ENCODE measurements at places on chromosomes 6 and 20.
A peak's percentile ranks its signal among the peaks of the same experiment; 100 is the strongest.

DNA sequence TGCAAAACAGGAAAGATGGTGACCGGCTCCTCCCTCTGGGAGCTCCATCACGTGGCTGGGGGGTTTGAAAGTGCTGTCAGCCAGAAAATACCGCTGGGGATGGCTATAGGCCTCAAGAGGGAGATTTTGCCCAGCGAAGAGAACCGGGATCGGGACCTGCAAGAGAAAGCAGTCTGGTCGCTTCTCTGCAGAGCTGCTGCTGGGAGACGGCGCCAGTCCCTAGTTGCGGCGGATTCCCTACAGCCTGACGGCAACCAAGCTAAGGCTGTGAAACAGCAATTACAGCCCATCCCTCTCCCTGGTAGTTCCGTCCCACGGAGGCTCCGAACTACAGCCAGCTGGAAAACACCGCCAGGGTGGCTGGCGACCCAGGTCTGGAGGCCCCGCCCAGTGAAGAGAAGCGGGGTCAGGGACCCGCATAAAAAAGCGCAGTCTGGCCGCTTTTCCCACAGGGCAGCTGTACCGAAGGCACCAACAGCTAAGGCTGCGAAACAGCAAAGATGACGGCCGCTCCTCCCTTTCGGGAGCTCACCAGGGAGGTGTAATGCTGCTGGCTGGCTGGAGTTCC lies 238.1 kb upstream of the IRAK1BP1 start:
- DNase-seq: no peak

- no peak for DNase-seq
Measured at GRCh38 chr6:108142240-108142639, 23.6 kb upstream of the NR2E1 start.

DNA sequence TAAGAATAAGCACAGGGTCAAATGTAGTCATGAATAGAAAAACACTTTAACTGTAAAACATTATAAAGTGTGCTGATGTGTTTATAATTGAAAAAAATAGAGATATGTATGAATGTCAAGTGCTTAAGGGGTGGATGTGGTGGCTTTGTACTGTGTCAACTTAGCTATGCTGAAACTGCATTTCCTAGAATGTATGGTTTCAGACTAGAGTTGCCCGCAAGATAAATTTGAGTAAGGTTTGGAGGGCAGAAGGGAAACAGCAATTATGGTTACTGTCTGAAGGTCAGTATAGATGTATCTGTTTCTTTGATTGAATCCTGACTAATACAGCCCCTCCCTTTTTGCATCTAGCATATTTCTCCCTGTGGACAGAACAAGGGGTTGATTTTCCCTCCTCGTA lies 288.1 kb upstream of the MOCS1 start:
- no peak for DNase-seq

DNA sequence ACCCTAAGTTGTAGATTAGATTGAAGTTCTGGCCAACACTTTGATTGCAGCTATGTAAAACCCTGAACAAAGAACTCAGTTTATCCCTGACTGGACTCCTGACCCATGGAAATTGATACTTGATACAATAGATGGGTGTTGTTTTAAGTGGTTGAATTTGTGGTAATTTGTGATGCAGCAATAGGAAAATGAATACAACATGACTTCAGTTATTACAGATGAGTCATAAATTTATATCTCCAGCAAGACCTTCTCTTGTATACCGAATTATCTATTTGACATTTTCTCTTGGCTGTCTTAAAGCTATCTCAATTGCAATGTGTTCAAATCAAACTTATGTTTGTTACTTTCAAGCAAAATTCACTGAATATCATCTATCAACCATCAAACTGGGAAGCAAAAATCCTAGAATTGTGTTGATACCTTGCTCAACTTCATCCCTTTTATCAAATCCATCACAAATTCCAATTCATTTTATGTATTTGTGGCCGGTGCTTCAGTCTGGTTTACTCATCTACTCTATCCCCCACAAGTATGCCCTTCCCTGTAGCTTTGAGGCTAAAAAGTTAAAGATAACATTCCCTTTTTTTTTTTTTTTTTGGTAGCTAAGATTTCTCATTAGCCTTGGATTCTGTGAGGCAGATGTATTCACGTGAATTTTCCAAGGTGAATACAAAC lies 129.4 kb upstream of the CENPW start:
- DNase-seq: no peak

DNA sequence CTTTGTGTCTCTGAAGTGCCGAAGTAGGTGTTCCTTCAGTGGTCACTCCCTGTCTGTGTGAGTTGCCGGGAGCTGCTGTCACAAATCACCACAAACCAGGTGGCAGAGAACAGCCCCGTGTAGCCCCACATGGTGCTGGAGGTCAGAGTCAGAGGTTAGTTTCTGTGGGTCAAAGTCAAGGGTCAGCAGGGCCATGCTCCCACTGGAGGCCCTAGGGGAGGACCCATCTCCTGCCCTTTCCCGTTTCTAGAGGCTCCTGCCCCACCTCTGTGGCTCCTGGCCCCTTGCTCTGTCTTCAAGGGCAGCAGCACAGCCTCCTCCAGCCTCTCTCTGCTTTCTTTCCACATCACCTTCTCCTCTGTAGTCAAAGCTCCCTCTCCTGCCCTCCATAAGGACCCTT lies 264.3 kb downstream of the TAF4 start:
- no peak for DNase-seq

DNA sequence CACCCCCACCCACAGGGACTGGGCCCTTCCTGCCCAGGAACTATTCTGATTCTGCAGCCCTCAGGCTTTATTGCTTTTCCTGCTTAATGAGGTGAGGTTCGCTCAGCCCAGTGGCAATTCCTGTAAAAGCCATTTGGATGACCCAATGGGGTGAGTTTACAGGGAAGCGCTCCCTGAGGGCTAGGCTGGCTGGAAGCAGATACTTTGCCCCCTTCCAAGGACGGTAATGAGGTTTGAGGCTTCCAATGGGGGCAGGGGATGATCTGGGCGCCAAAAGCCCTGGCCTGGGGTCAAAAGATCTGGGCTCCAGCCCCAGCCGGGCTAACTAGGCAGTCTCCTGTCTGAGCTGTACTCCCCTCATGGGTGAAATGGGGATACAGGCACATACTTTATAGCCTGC lies 41.8 kb downstream of the RIPOR3 start:
- no peak for DNase-seq

GRCh38 chr20:47642624-47643023 lies 140.9 kb downstream of the NCOA3 start:
- no peak for DNase-seq

DNA sequence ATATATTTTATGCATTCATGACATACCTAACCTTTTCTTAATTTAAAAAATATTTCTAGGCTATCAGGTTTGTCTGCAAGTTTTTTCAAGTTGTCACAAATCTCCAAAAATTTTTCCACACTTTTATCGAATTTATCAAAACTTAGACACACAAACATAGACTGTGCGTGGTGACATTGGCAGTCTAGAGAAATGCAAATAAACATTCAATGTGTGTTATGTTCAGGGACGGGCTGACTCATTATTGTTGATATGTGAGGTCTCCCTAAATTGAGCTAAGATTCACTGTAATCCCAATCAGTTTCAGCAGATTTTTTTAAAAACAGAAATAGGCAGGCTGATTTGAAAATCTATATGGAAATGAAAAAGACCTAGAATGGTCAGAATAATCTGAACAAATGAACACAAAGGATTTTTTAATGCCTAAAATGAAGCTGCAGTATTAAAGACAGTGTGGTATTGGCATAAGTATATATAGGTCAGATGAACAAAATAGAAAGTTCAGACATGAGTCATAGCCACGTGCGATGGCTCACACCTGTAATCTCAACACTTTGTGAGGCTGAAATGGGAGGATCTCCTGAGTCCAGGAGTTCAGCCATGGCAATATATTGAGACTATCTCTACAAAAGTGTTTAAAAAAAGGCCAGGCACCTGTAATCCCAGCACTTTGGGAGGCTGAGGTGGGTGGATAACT lies 19.2 kb downstream of the BLTP3A start:
- no peak for DNase-seq

DNA sequence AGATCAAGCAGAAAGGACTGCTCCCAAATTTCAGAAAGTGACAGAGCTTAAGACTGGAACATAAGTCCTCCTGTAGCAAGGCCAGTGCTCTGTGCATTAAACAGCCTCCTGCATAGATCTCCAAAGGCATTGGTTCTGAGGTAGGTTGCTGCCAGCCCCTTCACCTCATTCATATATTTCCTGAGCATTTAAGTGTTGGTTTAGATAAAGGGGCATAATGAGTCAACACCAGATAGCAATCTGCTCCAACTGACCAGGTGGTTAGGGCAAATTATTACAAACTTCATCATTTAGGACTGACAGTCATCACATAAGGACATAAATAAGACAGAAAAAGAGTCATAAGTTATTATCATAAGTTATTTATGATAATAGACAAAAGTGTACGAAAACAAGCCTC lies 10.7 kb downstream of the PTPRK start:
- DNase-seq: no peak

DNA sequence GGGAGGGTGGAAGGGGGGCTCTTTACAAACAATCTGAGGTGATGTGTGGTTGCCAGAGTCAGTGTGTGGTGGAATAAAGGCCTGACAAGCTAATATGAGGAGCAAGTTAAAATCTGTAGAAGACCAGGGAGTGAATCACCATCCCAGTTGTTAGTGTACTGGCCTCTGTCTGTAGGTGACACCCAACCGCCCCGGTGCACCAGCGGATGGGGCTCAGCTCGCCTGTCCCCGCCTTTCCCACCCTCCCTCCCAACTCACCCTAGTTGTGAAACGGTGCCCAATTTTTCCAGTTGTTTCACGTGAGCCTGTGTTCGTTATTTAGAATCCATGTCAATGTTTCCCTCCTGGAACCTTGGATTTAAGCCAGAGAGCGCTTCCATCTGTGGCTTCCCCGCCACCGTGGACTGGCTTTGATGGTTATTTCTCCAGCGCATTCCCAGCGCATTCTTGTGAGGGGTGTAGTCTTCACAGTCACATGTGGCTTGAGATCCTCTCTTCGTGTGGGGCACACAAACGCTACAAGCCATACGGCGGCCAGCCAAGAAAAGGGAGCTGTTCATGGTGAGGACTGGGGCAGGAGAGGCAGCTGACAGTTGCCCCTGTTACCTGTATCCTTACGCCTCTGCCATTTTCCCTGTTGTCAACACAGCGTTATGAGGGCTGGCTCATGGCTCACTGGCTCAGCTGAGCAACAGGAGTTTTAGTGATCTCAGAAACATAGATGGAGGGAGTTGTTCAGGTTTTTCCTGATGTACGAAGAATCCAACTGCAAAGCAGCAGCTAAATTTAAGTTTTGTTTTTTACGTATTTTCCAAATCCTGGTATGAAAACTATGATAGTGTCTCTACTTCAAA lies 137.6 kb downstream of the ZDHHC14 start:
- peak; percentile 49 for DNase-seq

DNA sequence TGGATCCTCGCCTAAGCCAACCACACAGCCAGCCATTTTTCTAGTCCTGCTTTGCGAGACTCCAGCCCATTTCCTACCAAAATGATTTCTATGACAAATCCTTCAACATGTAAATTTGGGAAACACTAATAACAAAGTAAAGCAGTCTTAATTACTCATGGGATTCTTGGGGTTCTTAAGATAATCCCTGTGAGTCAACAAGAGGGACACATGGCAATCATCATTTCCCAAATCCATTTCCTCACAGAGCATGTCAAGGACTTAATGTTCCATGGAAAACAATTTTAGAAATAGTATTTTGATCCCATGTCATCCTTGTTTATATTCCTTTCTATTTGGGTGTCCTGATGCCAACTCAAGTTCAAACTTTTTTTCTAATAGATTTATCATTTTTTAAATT lies 322.7 kb upstream of the NOX3 start:
- DNase-seq: no peak

DNA sequence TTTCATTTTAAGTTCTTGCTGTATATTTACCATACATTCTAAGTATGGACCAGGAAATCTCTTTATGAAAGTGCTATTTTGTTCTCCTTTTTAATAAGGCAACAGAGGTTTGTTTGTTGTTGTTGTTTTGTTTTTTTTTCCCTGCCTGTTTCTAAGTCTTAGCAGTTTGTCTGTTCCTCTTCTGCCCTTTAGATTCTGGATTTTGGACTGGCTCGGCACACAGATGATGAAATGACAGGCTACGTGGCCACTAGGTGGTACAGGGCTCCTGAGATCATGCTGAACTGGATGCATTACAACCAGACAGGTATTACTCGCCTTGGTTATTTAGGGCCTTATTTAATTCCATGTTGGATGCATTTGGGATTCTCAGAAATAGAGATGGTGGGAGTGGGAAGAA lies 48.0 kb downstream of the MAPK14 start:
- no peak for DNase-seq

GRCh38 chr6:105911106-105911629 lies 175.0 kb upstream of the PRDM1 start:
- DNase-seq: no peak
